ENCODE measurements at places on chromosomes 2 and 18.

GRCh38 chr2:132620115-132620514 lies 49.9 kb downstream of the LYPD1 start:
- DNase-seq, result no peak

DNA sequence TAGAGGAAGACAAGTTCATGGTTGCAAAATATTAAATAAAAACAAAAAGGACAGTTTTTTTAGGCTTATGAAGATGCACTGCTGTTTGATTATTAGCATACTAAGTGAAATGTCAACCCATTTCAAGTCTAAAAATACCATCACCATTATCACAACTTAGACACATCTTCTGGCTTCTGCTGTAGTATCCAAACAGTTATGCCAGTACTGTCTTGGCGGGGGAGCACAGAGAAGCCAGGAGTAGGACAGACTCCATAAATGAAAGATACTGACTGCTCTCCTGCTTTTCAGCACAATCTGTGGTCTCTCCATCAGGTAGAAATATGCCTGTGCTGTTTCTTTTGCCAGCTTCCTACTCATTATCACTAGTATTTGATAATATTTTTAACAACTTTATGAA lies 179.2 kb upstream of the DSEL start:
- DNase-seq, result no peak

GRCh38 chr2:67036444-67036843 lies 360.7 kb upstream of the ETAA1 start:
- no peak for DNase-seq

- no peak for DNase-seq
Measured at GRCh38 chr2:138421971-138422335, 79.6 kb upstream of the SPOPL start.

DNA sequence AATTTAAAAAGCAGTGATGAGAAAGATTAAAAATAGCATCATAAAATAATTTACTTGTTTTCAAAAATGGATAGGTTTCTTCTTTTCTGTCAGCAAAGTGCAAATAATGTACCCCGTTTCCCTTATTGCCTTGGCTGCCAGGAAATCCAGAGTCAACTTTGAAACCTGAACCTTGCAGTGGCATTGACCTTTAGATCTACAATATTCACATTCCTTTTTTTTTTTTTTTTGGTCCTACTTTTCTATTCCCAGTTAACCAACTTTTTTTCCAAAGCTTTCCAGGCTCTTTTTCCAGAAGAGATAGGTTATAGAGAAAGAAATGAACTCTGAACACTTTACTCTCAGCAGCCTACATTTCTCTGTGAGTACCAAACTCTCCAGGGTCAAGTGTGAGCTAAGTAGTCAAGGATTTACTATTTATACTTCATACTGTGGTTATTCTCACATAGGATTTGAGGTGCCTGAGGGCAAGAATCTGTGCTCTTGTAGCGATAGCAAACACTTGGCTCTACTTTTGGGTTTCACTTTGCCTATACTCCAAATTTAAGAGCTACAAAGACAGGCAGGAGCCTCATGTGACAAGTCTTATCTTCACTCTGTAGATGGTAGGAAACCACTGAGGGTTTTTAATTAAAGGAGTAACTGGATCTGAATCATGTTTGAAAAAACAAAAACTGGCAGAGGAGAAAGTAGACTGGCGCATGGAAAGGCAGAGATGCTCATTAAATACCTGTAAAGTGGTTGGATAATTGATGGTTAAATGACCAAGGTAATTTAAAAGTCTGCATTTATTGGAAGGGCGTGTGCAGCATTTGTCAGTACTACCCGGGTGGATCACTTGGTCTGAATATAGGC lies 63.2 kb upstream of the TMEM17 start:
- no peak for DNase-seq

DNA sequence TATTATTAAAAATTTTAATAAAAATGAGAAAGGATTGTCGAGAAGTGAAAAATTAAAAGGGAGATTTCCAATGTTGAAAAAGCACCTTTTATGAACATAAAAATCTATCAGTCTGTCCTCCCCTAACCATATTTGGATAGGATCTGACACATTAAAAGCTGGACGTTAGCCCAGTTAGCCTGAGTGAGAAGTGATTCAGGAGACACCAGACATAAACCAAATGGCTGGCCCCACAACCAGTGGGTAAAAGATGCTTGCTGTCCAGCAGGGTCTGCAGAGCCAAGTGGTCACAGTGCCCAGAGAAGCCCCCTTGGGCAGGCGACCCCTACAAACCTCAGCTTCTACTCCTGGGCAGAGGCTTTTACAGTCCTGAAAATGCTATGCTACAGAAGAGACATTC lies 253.8 kb upstream of the LYPD1 start:
- no peak for DNase-seq

Measured in stimulated activated CD8-positive, alpha-beta memory T cell treated with anti-CD3 and anti-CD28 coated beads, Interleukin-4, amount 100 ng/mL, for 1 hour (primary cell).